ENCODE measurements at places on chromosomes 12 and 14. TPM values are rescaled to one million over a fixed set of nuclear protein-coding genes. Genes with fewer than 3 reads are reported as not detected.

FGF6 gene
- total RNA-seq, result not detected

NELL2 gene
- 0.49 TPM for total RNA-seq

RASSF9 gene
- 3.7 TPM for total RNA-seq

ASCL1 gene
- total RNA-seq, result not detected

PSMC1 gene
- total RNA-seq, result 107 TPM

SLC25A47 gene
- total RNA-seq, result not detected

ST8SIA1 gene
- total RNA-seq, result 4.0 TPM

IL22 gene
- not detected for total RNA-seq

ARHGAP9 gene
- not detected for total RNA-seq

All from cardiac ventricle fibroblast (primary cell).